Peyer's patch (tissue), 4 donors: ENCODE measurements at places on chromosomes 5 and 9.

DNA sequence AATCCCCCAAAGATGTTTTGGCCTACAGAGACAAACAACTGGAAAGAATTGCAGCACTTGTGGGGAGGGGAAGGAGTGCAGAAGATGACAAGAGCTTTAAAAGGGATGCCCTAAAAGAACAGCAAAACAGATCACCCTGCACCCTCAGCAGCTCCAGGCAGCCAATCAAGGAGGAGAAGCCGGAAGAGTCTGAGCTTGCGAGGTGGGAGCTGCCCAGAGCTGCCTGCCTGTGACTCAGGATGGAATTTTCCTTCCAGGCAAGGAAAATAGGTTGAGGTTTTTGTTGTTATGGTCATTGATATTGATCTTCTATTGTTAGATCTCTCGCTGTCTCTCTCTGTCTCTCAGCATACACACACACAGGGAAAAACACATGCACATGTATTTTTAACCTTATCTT, 70.3 kb upstream of the MAP1B start:
- DNase-seq, result no peak

DNA sequence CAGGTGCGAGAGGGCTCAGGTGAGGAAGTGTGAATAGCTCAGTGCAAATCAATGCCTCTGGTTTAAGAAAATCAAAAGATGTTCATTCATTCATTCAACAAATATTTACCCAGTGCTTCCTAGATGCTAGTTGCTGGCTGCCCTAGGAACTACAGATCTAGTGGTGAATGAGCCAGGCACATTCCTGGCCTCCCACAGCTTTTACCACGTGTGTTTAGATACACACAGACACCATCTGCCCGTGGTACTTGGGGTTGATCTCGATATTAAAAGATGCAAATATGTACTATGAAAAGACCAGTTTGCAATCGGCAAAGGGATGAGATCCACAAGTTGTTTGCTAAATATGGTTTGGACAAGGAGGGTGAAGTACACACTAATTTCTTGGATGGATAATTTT, 78.2 kb downstream of the GTF3C4 start:
- no peak for DNase-seq

DNA sequence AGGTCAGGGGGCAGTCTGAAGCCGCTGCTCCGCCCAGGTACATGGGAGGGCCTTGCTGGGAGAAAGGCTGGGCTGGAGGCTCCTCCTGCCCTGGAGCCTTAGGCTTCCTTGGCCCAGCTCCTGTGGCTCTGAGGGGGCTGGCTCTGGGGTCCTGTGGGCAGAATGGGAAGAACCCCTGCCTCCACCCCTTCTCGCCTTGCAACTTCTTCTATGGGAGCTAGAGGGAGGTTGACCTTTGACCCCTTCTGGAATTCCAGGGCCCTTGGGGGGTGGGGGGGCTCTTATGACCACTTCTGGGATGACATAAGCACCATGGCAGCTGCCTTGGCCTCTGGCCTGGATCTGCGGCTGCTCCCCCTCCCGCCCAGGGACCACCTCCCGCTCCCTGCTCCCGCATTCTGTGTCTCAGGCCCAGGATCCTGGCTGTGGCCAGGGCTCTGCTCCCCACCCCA, 32.2 kb downstream of the IER5L start:
- no peak for DNase-seq

GRCh38 chr5:34563931-34564709, 92.0 kb upstream of the RAI14 start:
- DNase-seq, result no peak
